ENCODE measurements at places on chromosomes 5 and 9.

DNA sequence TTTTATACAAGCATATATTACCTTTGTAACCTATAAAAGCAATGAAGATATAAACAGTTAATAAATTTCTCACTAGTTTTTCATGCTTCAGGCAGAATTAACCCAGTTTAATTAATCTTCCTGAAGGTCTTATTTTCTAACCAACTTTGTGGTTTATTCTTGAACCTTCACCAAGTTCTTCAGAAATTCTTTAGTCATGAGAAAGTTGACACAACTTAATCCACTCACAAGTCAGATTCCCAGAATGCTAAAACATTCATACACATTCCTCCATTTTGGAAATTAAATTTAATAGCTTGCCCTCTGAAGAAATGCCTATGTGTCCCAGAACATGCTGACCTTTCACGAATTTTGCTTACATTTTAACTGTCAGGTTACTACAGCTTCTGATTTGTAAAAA is 105.4 kb upstream of the PAM start:
- no peak for DNase-seq

DNA sequence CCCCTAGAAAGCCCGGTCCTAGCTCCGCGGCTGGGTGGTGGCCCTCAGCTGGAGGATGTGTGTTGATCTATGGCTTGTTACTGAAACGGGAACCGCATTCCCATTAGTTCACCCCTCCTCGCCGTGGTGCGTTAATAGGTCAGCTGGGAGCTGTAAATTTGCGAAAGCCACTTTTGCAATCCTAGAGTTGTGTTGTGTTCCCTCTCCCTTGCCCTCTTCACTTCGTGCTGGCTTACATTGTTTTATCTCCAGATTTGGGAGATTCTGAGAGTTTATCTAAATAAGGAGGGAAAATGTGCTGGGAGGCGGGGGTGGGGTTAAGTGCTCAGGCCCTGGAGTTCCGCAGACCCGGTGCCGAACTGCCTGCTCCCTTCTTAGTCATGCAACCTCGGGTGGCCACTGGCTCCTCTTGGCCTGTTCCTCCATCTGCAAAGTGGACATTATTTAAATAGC is 62.8 kb downstream of the HMCN2 start:
- DNase-seq = no peak

DNA sequence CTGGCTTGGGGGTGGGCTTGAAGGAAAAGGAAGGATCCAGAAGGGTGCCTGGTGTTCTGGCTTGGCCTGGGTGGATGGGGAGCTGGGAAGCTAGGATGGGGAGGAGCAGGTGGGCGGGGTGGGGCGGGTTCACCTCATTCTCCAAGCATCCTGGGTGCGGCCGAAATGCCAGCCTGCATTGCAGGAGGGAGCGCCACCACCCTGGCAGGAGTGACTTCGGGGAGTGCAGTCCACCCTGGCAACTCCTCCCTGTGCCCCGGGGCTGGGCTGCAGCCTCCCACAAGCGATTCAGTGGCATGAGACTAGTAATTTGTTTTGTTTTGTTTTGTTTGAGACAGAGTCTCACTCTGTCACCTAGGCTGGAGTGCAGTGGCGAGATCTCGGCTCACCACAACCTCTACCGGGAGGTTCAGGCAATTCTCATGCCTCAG is 5.5 kb downstream of the TTC16 start:
- no peak for DNase-seq

- no peak for DNase-seq
These were observed 29.2 kb downstream of the NCS1 start for GRCh38 chr9:130201399-130201873.

DNA sequence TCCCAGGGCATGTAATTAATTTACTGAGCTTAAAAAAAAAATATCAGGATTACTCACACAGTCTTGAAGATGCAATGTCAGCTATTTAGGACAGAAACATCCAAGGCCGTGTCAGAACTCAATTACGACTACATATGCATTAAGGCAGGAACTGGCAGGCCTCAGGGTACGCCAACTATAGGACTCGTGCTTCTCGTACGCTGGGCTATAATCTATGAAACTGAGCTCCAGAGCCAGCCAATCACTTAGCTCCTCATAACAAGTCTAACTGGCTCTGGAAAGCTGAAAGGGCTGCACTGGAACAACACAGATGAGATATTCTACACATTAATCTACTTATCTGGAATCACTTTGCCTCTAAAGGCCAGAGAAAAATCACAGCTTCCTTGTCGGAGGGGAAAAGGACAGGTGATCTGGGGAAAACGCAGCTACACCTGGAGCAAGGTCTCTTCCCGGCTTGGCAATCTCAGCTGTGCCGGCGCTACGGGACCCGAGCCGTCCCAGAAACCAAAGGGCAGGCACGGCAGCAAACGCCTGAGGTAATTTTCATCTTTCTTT is 212.0 kb downstream of the DEPDC1B start:
- no peak for DNase-seq

DNA sequence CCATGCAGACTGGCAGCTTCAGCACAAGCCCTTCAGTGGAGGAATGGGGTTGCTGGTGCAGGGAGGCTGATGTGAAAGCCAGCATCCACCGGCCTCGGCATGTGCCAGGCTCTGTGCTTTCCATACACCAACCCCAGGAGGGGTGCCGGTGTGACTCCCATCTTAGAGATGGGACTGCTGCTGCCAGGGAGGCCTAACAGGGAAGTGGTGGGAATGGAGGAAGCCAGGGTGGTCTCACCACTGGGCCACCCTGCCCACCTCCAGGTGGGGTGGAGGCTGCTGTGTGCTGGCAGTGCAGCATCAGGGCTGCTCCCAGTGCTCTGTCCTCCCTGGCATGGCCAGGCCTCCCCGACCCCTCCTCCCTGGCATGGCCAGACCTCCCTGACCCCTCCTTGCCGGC is 32.8 kb upstream of the PITX1 start:
- DNase-seq = no peak

GRCh38 chr5:143707806-143708205 is 104.2 kb upstream of the HMHB1 start:
- no peak for DNase-seq

- DNase-seq = no peak
These were observed 9.6 kb upstream of the KIF27 start for GRCh38 chr9:83930881-83931280.

DNA sequence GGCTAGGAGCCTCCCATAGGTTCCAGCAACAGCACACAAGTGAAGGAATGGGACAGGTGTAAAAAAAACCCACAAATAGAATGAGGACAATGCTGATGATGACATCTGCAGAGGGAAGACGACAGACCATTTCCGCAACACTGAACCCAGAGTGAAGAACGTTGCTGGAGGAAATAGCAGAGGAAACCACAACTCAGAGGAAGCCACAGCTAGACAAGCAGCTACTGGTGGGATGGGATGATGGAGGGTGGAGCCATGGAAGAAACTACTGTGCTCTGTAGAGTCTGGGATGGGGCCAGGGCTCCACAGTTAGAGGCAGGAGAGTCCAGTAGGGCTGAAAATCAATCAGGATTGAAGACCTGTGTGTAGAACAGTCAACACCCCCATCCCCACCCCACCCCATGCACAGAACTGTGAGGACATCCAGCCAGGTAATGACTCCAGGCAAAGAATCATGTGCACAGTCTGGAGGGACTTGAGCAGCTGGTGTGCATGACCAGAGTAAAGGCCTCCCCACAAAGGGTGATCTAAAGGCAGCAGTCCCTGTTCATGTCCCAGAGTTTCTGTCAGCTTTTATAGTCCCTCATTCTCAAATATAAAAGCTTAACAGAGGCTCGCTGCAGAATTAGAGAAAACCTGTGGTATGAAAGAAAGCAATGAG is 65.2 kb upstream of the SPIN1 start:
- no peak for DNase-seq

GRCh38 chr5:35990941-35991611 is at the start of gene UGT3A1:
Gene UGT3A1 (minus strand): TSS chr5:35991390. CDS start chr5:35991240, 150 bp downstream.
- DNase-seq = no peak

- DNase-seq = peak; percentile 53
These were observed 762 bp downstream of the CACNA1B start for GRCh38 chr9:137878146-137878941.

GRCh38 chr9:113228130-113228665 is 6.9 kb downstream of the SLC31A1 start:
- no peak for DNase-seq

GRCh38 chr5:141515946-141516671 is 27.2 kb downstream of the PCDHGC5 start:
- no peak for DNase-seq

GRCh38 chr5:143569213-143569701 is 165.8 kb upstream of the NR3C1 start:
- DNase-seq = no peak

GRCh38 chr9:124286292-124286931 is 28.7 kb downstream of the NEK6 start:
- no peak for DNase-seq

GRCh38 chr9:120289098-120289497 is 290.9 kb downstream of the CDK5RAP2 start:
- no peak for DNase-seq

- DNase-seq = no peak
These were observed 63.2 kb downstream of the SNX24 start for GRCh38 chr5:122908662-122909061.

- no peak for DNase-seq
These were observed 691.7 kb upstream of the SEMA6A start for GRCh38 chr5:117266280-117266679.

DNA sequence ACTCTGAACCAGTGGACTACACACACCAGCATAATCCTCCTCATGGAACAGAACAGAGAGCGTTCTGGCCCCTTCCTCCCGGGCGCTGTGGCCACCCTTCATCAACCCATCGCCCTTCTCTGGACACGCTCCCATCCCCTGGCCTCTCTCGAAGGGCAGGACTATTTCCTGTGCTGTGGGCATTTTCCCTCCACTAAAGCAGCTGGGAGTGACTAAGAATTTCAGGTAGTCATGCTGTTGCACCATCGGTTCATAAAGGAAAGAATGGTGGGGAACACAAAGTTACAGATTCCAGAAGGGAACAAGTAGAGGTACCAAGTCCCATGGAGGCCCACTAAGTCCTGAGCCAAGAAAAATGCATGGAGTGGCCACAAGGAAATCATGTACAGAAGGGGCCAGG is 68.6 kb downstream of the EPB41L4B start:
- no peak for DNase-seq

DNA sequence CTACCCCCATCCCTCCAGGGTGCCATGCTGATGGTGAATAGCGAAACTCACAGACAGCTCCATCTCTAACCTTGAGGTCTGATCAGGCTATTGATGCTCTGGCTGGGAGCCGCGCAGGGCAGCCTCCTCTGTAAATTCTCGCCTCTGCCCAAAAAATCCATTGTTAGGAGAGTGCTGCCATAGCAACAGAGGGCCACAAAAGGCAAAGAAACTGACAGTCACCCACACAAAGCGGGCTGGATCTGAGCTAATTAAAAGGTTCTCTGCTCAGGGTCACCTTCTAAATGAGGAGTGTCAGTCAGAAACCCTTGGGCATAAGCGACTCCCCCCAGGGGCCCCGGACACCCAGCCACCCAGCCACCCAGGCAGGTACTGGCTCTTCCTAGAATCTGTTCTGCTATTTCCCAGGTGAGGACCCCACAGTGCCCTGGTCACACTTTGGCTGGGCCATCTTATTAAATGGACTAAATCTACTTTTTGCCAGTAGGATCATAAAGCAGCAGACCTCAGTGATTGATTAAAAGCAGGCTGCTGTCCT is 126.7 kb downstream of the MED10 start:
- DNase-seq = no peak

DNA sequence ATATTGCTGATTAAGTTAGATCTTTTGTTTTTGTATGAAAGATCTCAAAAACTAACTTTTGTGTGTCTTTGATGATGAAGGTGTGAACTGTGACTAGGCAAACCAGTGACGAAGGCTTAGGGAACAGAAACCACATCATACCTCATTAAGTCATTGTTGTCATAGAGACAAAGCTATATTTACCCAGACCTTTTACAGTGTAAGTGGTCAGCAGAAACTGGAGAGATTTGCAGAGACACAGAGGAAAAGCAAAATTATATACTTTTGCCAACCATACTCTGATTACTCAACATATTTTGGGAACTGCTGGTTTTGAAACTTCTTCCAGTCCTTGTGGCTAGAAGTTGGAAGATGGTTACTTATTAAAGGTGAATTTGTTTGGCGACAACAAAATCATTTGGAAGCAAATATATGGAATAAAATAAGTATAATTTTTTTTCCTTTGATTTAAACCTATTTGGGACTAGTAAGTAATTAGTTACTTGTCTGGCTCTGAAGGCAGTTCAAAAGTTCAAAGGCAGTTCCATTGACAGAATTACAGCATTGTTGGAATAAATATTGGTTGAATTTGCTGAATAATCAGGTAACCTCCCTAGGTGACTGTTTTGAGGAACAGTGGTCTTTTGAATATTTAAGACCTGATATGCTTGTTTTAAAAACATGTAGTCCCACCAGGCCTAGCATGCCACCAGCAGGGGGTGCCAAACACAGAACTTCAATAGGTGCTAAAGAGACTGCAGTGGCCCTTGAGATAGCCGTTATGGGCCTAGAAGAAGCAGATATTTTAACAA is 103.8 kb downstream of the RPS23 start:
- no peak for DNase-seq

GRCh38 chr5:2110137-2110933 is 227.6 kb upstream of the IRX4 start:
- no peak for DNase-seq

GRCh38 chr9:93828331-93829097 is 126.6 kb downstream of the BARX1 start:
- no peak for DNase-seq

- DNase-seq = no peak
These were observed 32.4 kb downstream of the IRF1 start for GRCh38 chr5:132458226-132458560.

- DNase-seq = no peak
These were observed 16.7 kb upstream of the NEURL1B start for GRCh38 chr5:172624083-172624995.

All from ovary (tissue), 10 donors.